NCI-H1694 (cell line): ENCODE measurements at places on chromosomes 12 and 14.

GRCh38 chr12:132143336-132144071 lies 615 bp downstream of the DDX51 start:
- no peak for DNase-seq

DNA sequence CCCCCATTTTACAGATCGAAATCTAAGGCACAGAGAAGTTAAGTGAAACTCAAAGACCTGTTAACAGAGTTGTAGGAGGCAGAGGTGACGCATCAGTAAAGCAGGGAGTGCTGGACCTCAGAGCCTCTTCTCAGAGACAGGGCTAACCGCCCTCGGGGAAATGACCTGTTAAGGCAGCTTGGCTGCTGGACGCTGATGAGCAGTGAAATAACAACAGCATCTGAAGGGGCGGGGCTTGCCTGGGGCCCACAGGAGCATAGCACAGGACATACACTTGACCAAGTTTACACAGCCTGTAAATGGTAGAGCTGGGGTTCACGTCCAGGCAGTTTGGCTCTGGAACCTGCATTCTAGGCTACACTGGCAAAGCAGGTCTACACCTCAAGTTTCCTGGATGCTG lies 39.3 kb downstream of the LRTM2 start:
- DNase-seq: no peak

- no peak for DNase-seq
Observed at GRCh38 chr12:47097276-47097896, 17.6 kb upstream of the AMIGO2 start.

- no peak for DNase-seq
Observed at GRCh38 chr14:75277815-75278421, 710 bp upstream of the FOS start.

DNA sequence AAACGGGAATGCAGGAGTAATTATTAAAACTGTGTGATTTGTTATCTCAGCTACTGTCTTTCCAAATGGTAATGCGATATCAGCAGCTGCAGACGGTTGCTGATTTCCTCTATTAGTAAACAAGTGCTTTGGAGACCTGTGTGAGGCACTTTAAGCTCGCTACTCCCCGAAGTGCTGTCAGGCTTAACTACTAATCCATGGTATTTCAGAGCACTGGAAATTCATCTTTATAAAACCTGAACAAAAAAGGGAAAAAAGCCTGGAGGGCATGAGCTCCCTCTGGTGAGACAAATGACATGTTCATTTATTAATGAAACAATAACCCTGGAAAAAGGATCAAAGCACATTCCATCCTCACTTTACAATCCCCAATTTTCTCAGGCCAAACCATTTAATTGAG lies 143.6 kb upstream of the OTX2 start:
- DNase-seq: no peak

DNA sequence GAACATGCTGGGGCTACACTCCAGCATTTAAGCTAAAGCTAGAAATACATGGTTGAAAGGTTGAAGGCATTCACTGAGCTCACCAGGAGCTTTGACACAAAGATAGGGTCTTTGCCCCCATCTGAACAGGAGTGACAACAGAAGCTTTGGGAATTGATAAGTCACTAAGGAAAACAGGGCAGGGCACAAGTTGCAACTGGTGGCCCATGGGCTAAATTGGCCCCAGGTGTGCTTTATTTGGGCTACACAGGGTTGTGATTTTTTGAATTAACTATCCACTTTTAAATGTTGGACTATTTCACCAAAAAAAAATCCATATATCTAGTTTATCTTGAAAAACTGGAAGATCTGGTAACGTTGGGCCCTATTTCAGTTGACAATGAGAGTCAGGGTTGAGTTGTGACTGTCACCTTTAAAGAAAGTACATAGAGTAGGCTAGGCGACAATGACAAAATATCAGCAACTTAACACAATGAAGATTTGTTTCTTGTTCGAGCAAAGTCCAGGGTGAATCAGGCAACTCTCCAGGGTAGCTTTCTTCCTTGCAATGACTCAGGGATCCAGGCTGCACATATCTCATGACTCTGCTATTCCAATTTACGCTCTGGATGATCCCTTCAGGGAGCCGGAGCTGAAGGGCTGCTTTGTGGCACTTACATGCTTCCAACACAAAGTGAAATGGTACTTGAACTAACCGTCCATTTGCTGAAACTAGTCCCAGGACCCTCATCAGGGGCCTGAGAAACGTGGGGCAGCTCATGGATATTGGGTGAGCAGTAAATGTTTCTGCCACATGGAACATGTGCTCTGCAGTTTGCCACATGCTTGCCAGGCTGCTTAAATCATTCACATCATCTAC lies 13.3 kb upstream of the EIF4B start:
- DNase-seq: no peak

DNA sequence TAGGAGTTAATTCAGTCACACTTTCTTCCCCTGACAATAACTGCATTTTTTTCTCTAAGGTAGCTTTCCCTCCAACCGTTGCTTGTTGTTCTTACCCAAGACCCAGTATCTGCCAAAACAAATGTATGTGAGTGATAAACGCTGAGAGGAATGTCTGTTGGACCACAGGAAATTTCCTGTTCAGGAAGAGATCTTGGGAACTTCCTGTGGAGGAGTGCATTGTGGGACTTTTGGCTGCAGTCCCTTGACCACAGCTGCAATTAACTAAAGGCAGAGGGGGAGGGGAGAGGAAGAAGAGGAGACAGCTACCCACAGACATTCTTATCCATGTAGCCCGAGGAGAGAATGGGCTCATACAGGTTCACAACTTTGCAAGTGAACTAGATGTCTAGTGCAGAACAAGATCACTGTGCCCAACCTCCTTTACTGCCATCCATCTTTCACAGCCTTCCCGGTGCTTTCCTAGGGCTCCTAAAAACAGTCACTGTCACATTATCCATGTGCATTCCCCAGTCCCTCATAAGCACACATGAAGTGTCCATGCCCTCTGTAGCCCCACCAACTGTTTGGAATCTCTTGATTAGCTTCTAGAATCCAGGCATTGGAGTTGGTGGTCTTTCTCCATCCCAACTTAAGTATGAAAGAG lies 149.5 kb downstream of the ETV6 start:
- no peak for DNase-seq

- peak; percentile 63 for DNase-seq
Observed at GRCh38 chr14:66624336-66624937, 116.5 kb downstream of the GPHN start.

DNA sequence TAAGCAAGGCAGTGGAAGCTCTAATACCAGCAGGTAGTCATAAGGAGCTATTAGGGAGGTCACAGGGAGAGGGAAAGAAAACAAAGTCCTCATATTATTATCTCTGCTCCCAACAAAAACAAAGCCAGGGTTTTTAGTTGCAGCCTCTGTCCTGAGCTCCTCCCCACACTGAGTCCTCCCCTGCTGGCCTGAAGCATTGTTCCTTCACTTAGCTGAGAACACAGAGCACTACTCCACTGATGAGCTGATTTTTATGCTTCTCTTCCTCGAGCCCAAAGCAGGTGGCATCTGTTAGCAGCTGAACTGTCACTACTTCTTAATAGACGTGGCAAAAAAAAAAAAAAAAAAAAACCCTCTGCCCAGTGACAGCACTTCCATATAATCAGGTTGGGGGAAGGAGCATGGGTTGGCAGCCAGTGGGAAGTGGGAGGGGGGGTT lies 10.5 kb upstream of the STAC3 start:
- DNase-seq: peak; percentile 27

GRCh38 chr14:75770635-75771034 lies 109.6 kb downstream of the TTLL5 start:
- no peak for DNase-seq

DNA sequence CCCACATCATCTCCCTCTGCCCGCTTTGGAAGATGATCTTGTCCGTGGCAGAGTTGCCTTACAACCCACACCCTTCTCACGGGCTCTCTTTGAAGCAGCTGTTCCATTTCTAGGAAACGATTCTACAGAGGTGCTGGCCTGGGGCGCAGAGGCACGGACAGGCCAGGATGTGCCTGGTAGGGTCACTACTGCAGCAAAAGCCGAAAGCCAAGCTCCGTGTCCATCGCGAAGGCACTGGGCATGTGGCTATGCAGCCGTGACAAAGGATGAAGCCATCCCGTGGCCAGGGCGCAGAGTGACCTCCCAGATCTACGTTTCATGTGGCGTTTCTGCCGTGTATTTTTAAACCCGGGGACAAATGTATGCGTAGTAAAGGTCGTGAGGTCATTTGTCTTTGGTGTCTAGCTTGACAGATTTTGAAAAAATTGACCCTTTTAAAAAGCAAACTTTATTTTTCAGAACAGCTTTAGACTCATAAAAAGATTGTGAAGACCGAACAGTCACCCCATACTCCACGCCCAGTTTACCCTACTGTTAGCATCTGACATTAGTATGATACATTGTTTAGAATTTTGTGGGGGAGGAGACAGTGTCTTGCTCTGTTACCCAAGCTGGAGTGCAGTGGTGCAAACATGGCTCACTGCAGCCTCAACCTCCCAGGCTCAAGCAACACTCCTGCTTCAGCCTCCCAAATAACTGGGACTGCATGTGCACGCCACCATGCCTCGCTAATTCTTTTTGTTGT lies 40.4 kb upstream of the NCOR2 start:
- DNase-seq: no peak

- no peak for DNase-seq
Observed at GRCh38 chr14:90647473-90648005, 168.7 kb downstream of the TTC7B start.

- DNase-seq: no peak
Observed at GRCh38 chr12:112950701-112951100, 12.4 kb downstream of the OAS3 start.

- no peak for DNase-seq
Observed at GRCh38 chr14:85813040-85813439, 283.1 kb downstream of the FLRT2 start.

DNA sequence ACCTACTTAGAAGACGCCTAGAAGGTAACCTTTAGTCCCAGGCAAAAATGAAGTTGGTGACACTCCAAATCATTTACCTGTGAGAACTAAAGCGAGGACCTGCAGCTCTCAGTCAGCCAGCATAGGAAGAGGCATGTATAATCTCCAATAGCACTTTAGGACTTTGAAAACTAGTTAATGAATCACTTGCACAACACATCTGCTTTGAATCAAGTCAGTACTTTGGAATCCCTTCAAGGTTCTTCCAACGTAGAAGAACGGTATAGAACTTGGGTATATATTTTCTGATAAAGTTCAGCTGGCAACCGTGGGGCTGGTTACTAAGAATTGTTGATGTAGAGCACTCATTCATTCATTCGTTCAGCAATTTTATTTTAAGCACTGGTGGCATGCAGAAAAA lies 251.9 kb downstream of the TMEM132D start:
- no peak for DNase-seq

- DNase-seq: peak; percentile 47
Observed at GRCh38 chr12:122023339-122024131, 1.9 kb downstream of the BCL7A start.

- no peak for DNase-seq
Observed at GRCh38 chr14:67567654-67568053, 32.4 kb downstream of the PIGH start.

DNA sequence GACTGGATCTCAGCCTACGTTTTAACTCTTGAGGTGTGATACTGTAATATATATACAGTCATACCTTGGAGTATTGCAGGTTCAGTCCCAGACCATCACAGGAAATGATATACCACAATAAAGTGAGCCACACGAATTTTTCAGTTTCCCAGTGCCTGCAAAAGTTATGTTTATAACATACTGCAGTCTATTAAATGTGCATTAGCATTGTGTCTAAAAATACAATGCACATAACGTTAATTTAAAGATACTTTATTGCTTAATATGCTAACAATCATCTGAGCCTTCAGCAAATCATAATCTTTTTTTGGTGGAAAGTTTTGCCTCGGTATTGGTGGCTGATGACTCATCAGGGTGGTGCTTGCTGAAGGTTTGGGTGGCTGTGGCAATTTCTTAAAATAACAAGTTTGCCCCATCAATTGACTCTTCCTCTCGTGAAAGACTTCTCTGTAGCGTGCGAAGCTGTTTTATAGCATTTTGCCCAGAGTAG lies 18.9 kb downstream of the PYROXD1 start:
- no peak for DNase-seq

DNA sequence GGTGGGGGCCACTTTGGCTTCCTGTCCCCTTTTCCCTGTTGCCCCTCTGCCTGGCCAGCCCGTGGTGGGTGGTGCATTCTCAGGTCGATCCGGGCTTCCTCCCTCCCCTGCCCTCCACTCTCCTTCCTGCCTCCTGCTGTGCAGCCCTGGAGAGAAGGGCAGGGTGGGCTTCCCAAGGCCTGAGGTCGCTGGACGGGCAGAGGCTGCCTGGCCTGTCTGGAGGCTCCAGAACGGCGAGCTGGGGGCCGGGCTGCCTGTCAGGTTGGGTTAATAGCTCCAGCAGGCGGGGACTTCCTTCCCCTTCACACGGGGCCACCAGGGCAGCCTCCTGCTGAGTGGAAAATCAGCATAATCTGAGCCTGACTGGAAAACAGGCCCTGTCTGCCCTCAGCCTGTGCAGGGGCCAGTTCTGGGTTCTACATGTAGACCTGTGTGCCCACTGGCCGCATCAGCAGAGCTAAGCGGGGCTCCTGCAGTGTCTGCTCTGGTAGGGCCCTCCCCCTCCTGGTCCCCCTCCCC lies 11.3 kb downstream of the KIF26A start:
- peak; percentile 17 for DNase-seq

DNA sequence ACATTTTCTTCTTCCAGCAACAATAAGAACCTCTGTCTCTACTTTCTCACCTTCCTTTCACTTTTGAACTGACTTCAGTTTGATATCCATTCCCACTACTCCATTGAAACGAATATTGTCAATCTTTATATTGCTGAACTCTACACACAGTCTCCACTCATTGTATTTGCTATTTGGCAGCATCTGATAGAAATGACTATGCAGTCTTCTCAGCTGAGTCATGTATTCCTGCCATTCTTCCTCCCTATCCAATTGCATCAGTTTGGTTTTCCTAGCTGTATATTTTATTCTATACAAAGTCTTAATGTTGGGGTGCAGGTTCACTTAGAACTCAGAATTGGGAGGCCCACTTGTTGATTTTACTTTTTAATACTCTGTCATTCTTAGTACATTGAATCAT lies 107.5 kb upstream of the CPNE8 start:
- no peak for DNase-seq

DNA sequence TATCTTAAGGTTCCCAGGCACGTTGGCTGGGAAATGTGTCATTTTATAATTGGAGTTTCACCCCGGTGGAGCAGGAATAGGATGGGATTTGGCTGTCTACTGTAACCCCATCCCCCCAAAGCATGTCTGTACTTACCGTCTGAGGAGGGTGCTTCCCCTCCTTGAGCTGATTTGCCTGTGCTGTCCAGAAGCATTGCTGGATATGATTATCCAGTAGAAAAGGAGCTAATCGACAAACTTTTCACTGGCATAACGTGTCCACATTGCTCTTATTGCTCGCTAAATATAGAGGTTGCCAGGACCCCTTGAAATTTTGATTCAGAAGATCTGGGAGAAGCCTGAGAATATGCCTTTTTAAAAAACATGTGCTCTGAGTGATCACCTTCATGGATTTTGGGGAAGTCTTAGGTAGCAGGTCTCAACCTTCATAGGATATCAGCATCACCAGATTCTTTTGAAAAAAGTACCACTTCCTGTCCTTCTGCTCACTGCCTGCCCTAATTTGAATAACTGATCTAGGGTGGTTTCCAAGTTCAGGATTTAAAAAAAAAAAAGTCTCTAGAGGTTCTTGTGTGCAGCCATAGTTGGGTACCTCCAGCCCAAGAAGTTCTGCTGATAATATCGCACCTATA lies 80.4 kb upstream of the KCNA1 start:
- no peak for DNase-seq

GRCh38 chr12:128259556-128260070 lies 7.4 kb upstream of the TMEM132C start:
- DNase-seq: no peak
